Activated T-helper 1 cell treated with anti-CD3 and anti-CD28 coated beads, Interleukin-2, amount 50 U/mL, for 16 hours (primary cell): ENCODE measurements at places on chromosomes 13 and 19.

GRCh38 chr19:7873304-7874075, 700 bp downstream of the PRR36 start:
- no peak for DNase-seq

DNA sequence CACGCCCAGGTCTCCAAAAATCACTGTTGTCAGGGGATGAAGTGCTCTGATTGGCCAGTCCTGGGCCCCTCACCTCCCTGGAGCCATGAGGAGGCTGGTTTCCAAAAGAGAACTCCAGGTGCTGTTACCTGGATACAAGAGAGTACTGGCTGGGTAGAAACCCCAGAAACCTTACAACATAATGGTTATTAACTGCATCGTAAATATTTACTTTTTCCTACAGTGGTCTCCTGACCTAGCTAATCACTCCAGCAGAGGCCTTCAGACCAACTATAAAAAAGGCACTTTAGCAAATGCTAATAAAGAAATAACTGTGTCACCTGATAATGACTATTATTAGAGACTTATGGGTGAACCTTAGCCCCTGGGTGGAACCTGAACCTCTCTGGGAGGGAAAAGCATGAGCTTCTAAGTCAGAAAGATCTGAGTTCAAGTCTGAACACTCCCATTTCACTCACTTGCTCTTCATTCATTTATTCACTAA, 1.5 kb upstream of the IGSF23 start:
- DNase-seq: no peak

DNA sequence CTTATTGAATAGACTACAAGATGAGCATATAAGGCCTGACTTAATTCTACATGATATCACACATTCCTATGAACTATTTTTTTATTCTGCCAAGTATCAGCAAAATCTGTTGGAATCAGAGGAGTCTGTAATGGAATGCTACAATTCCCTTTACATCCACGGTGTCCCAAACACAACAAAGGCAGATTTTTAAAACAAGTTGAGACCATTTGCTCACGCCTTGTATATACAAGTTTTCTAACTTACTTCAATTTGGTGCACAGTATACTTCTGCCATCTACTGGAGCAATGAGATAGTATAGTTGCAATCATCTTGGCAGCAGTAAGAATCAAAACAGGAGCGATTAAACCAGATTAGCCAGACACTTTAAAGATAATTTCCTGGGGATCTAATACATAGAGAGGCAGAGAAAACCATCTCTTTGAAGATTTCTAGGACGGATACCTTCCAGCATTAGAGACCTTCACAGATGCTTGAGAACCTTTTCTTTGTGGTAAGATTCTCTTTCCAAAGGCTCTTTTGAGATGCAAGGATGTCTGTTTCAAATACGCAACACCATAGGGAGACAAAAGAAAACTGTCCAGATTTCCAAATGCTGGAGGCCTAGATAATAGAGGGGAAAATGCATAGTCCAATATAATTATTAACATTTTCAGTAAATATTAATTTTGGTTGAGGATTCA, 302.0 kb upstream of the MIR17HG start:
- DNase-seq: no peak

DNA sequence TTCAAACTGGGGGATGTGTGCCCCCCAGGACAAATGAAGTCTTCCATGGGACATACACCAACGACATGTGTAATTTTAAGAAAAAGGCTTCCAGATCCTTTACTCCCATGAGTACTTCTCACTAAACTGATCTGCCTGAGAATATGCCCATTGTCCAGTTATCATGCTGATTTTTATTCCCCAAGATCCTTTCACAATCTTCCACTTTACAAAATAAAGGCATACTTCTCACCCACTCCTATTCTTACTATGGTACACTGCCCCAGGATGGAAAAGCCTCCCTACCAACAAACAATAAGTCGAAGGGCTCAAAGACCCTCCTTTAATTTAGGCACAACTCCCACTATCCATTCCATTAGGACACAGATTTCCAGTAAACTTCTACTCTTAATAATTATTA, 3.5 kb downstream of the SPART start:
- no peak for DNase-seq

DNA sequence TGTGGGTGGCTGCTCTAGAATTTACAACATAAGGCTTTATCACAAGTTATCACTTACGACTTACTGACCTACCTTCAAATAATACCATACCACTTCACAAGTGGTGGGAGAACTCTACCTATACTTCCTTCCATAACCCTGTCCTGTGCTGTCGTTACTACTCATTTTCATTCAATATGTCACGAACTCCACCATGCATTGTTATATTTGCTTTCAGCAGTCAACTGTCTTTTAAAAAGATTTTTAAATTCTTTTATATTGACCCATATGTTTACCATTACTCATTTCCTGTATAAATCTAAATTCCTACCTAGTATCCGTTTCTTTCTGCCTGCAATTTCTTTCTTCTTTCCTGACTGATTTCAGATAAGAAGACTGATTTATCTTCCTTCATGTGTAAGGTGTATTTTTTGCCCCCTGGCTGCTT, 200.0 kb downstream of the KLF12 start:
- no peak for DNase-seq

DNA sequence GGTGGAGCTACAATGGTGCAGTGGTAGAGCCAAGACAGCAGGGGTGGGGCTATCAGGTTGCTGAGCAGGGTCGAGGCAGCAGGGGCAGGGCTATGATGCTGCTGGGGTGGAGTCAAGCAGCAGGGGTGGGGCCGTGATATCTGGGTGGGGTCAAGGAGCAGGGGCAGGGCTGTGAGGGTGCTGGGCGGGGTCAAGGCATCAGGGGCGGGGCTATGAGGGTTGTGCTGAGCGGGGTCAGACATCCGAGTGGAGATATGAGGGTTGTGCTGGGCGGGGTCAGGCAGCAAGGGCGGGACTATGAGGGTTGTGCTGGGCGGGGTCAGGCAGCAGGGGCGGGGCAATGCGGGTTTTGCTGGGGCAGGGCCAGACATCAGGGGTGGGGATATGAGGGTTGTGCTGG, 14.7 kb downstream of the HCN2 start:
- DNase-seq: no peak

- no peak for DNase-seq
Measured at GRCh38 chr13:46687810-46688209, 109.2 kb downstream of the ESD start.
